ENCODE measurements at places on chromosomes 13 and 19. TPM values are rescaled to one million over a fixed set of nuclear protein-coding genes. Genes with fewer than 3 reads are reported as not detected.

The PRRG2 gene
- total RNA-seq, result 7.5 TPM

The FAM98C gene
- 16.0 TPM for total RNA-seq

The DPF1 gene
- total RNA-seq, result not detected

The FUT2 gene
- 1.9 TPM for total RNA-seq

The TNFRSF19 gene
- 19.3 TPM for total RNA-seq

The RAB3A gene
- total RNA-seq, result 3.8 TPM

The SELENOV gene
- not detected for total RNA-seq

The TMEM272 gene
- not detected for total RNA-seq

The MRPL57 gene
- 17.9 TPM for total RNA-seq

GRCh38 chr19:52028780-52029123 lies 573 bp upstream of the ZNF614 start:
- DNase-seq, result no peak

GRCh38 chr13:82947191-82947621 lies 935.1 kb downstream of the SLITRK1 start:
- no peak for DNase-seq

DNA sequence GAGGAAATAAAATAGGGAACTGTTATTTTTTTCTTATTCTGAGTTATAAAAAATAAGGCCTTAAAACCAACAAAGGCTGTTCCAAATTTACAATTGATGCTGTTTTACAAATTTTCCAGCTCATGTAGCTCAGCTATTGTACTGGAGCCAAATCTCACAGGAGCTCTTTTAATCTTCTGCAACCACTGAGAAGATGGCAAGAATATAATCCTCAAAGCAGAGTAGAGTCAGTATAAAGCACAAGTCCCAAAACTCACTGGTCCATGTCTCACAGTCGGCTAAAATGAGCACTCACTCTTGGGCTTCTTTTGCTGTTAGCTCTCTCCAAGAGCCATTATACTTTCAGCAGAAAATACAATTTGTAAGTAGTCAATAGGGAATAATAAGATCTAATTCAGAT lies 1074.4 kb upstream of the PRR20A start:
- DNase-seq, result no peak

- DNase-seq, result no peak
Observed at GRCh38 chr13:114017028-114017630, 43.3 kb upstream of the C13orf46 start.

DNA sequence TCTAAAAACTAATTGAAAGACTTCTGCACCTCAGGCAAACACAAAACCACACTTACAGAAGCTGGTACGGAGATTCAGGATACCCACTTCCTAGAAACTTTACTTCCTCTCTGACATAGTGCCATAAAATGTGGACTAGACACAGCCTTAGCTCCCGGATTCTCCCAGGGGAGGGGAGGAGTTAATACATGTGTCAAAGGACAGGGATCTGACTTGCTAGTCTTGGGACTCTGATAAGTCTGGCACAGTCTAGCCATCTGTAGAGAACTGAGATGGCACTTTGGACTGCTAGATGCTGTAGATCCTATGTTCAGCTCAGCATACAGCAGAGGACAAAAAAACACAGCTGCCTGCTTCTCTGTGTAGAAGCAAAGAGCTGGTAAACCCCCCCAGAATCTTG lies 769.8 kb upstream of the MIR17HG start:
- DNase-seq, result no peak

- DNase-seq, result no peak
Observed at GRCh38 chr19:24029941-24030636, 56.9 kb upstream of the ZNF254 start.

GRCh38 chr19:50568728-50569698 lies 778 bp upstream of the LRRC4B start:
- DNase-seq, result no peak

DNA sequence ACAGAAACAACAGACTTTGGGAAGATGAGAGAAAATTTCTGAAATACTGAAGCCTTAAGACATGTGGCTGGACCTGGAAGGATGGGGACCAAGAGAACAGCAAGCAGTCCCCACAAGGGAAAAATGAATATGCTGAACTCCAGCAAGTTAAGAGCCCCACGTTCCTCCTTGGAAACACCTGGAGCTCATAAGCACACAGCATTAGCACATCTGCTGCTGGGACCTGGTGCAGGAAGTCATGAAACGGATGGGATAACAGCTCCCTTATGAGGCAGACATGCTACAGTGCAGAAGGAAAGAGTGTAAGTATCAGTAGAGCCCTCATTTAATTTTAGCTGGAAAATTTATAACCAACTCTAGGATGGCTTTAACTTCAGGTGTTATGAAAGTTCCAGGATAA lies 67.3 kb downstream of the SLC15A1 start:
- no peak for DNase-seq

GRCh38 chr13:66617786-66618185 lies 612.4 kb downstream of the PCDH9 start:
- DNase-seq, result no peak

DNA sequence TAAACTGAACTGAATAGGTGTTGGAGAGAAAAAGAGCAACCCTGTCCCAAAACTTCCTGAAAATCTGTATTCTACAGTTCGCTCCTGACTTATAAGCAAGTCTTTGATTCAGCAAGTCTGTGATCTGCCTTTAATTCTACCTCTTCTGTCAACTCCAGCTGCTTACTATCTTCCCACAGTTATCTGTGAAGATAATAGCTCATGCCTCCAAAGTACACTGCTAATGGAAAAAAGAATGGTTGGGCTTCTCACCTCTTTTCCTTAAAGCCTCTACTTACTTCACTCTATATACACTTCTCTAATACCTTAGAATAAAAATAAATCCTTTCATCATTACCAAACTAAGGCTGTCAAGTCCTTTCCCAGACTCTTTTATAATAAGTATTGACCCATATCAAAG lies 391.5 kb upstream of the MIR17HG start:
- DNase-seq, result no peak

DNA sequence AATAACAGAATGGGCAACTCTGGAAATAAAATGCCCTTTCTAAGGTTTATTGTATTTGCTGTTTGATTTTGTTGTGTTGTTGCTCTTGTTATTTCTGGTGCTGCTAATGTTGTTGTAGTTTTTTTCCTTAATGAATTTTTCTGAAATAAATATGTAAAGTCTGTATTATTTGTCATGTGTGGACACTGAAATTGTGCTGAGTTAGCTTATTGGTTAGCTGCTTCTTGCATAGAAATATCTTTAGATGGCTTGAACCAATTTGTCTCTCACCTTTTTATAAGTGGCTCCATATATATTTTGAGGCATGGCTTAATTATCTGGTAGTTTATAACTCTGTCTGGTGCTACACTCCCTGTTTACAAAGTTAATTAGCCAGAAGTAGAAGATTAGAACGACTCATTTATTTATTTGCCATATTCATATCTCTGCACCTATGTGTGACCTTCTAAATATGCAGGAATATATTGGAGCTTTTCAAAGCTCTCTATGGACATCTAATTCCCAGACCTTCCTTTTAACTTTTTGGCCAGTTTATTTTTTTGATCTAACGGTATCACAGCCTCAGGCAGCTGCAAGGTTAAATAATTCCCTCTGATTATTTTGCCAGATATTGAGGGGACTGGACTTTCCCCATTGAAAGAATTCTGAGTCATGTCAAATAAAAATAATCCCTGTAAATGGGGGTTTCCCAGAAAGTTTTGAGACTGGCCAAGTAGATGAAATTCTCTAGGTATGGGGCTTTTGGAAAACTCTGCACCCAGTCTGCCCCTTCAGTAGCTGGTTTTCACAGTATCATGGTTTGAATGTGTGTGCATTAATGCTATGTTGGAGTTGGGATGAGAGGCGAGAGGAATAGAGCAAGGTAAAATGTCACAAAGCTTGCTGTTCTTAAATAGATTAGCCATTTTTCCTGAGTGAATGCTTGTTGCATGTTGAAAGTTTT lies 1331.7 kb upstream of the MIR17HG start:
- no peak for DNase-seq

DNA sequence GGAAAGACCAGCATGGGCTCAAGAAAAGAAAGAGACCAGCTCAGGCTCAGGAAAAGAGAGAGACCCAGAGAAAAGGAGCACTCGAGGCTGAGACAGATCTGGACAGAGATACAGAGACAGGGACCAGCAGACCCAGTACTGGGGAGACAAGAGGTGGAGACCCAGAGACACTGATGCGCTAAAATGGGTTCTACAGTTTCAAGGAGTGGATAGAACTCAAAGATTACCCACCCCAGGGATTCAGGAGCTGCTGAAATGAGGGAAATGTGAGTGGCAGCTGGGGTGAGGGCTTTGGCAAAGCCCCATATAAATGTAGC lies 609 bp upstream of the ZSCAN18 start:
- no peak for DNase-seq

DNA sequence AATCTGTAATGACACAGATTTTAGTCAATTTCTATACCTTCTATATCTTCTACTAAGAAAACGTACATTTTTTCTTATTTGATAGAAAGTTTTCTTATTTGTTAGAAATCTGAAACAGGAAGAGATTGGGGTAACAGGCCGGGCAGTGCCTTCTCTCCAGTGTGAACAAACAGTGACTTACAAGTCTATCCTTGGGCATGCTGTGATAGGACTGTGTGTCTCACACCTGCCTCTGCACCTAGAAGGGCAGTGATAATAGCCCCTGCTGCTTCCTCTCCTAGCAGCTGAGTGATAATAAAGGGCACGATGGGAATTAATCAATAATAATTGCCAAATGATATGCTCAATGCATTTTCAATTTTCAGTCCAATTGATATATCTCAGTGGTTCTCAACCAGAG lies 1.4 kb downstream of the TMEM272 start:
- DNase-seq, result no peak

GRCh38 chr13:32317716-32318465 lies 2.6 kb downstream of the BRCA2 start:
- no peak for DNase-seq

DNA sequence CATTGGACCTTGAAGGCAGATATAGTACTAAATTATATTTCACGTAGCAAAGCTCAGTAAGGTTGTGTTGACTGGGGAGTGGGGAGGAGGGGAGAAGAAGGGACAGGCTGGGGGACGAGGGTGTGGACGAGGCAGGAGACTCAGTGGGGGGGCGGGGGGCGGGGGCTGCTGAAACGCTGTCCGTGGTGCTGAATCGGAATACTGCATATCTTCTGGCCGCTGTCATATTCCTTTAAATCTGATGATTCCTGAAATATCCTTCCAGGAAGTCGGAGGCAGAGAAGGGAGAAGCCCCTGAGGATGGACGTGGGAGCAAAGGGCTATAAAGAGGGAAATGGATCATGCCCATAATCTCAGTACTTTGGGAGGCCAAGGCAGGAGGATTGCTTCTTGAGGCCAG lies 34.7 kb upstream of the CASP14 start:
- DNase-seq, result no peak

DNA sequence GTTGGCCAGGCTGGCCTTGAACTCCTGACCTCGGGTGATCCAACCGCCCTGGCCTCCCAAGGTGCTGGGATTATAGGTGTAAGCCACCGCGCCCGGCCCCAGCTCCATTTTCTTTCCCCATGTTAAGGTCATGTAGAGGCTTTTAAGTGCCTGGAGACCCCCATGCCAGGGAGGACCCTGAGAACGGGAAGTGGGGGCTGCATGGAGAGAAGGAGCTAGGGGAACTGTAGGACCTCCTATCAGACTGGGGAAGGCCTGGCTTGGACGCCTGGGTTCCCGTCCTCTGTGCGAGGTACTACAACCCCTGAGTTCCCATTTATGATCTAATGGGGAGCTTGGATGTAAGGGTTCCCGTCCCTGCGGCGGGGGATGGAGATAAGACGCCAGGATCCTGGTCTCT lies 714 bp upstream of the NPAS1 start:
- no peak for DNase-seq

Measured in upper lobe of left lung (tissue), 6 donors.